ENCODE measurements at places on chromosomes 7 and 10. TPM values are rescaled to one million over a fixed set of nuclear protein-coding genes. Genes with fewer than 3 reads are reported as not detected.
A peak's percentile ranks its signal among the peaks of the same experiment; 100 is the strongest.

GRCh38 chr10:4481192-4481591 lies 344.8 kb upstream of the AKR1E2 start:
- no peak for DNase-seq

GRCh38 chr10:33273295-33274002 lies 61.0 kb downstream of the NRP1 start:
- peak; percentile 91 for DNase-seq

DNA sequence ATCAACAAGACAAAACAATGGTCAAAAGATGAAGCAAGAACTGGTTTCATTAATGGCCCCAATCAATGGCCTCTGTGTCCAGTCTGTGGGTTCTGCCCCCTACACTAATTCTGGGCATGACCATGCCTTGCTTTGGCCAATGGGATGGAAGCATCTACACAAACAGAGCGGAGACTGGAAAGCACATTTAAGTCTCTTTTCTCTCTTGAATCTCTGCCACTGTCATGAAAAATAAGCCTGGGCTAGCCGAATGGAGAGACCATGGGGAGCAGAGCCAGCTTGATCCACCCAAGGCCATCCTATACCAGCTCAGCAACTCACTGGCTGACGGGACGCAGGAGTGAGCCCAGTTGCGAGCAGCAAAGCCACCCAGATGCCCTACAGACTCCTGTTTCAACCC lies 30.9 kb downstream of the ANKRD16 start:
- no peak for DNase-seq

GRCh38 chr7:26898891-26899290 lies 34.5 kb upstream of the SKAP2 start:
- DNase-seq, result no peak

DNA sequence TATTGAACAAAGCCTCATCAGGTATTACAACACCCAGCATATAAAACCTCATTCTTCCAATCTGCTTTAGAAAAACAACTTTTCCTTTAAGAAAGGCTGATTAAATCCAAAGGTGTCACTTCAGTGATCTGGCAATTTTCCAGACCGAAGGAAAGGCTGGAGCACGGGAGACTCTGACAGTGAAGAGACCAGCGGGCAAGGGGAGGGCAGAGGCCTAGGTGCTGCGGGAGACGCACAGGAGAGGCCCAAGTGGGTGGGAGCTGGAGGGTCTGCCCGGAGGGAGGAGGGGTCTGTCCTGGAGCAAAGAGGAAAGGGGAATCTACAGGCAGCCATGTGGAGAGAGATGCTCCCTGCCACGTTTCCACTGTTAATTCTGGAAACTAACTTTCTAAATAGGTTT lies 24.3 kb upstream of the PPP2R2D start:
- DNase-seq, result no peak

- DNase-seq, result no peak
These were observed 12.2 kb upstream of the SVIL start for GRCh38 chr10:29646960-29647461.

DNA sequence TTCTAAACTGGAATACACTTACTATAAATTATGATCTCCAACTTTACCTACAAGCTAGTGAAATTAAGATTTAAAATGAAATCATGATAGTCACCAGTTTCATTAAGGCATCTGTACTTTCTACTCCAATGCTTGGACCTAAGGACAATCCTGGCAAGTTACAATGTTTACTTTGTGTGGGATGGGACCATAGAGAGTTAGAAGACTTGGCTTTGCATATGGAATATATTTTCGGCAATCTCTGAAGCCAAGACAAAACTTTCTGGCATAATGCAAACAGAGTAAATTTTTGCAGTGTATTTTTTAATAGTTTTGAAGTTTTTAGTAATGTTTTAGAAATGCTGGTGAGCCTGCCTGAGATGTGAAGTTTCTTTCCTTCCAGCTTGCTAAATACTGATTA lies 248.9 kb downstream of the ABCA13 start:
- DNase-seq, result no peak

DNA sequence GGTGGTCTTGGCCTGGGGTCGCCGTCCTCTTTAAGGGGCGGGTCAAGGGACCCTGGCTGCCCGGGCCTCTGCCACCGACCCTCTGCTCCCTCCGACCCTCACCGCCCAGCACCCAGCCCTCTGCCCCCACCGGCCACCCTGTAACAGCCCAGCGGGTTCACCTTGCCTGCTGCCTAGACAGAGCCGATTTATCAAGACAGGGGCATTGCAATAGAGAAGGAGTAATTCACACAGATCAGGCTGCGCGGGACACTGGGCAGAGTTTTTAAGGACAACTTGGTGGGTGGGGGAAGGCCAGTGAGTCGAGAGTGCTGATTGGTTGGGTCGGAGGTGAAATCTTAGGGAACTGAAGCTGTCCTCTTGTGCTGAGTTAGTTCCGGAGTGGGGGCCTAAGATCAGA lies 779 bp upstream of the ADCK2 start:
- no peak for DNase-seq

GRCh38 chr7:122161628-122162027 lies 17.6 kb upstream of the AASS start:
- DNase-seq, result no peak

GRCh38 chr10:31153692-31154091 lies 122.0 kb upstream of the ZNF438 start:
- no peak for DNase-seq

GRCh38 chr7:102287111-102287980 lies 678 bp downstream of the SH2B2 start:
- no peak for DNase-seq

DNA sequence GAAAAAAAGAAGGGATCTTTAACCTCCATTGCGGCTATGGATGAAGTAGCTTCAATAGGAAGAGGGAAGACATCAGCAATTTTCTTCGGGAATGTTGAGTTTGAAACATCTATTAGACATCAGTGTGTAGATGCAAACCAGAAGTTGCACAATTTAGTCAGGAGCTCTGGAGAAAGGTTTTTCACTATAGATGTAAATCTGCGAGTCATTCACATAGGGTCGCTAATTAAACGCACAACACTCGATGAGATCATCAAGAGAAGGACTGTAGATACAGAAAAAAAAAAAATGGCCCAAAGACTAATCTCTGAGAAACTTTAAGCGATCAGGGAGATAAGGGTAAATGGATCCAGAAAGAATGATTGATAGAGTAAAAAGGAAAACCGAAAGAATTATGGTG lies 61.7 kb upstream of the TES start:
- DNase-seq, result no peak

- DNase-seq, result peak; percentile 24
These were observed 24.7 kb downstream of the EN2 start for GRCh38 chr7:155482511-155483183.

DNA sequence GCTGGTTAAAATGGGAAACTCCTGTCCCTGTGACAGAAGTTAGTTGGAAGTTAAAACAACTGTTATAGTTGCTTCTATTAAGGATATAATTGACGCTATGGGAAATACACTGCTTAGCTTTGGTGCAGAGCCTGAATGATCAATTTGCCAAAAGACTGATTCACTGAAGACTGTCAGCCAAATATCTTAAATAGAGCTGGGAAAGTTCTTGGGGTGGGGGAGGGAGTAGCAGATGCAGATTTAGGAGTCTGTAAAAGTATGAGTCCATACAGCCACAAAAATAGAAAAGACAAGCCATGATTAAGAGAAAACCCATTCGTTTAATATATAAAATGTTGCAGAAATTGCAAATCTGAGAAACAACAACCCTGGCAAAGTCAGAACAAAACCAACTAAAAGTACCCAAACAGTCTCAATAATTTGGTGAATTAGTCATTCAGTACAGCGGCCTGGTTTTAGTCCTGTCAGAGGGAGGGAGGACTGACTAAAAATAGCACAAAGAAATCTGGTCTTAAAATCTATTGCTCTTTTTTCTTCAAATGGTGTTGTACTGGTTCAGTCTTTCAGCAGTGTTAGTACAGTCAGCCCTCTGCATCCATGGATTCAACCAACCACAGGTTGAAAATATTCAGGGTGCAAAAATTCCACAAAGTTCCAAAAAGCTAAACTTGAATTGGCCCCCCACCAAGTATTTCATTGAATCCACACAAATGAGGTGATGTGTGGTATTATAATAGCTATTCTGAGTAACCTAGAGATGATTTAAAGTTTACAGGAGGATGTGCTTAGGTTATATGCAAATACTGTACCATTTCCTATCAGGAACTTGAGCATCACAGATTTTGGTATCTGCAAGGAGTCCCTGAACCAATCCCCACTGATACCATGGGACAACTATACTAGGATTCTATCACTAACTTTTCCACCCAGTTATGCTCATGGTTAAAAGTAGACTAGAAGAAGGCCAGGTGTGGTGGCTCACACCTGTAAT lies 30.0 kb downstream of the STK17A start:
- DNase-seq, result no peak

GRCh38 chr7:51847461-51848134 lies 531.0 kb upstream of the COBL start:
- no peak for DNase-seq

DNA sequence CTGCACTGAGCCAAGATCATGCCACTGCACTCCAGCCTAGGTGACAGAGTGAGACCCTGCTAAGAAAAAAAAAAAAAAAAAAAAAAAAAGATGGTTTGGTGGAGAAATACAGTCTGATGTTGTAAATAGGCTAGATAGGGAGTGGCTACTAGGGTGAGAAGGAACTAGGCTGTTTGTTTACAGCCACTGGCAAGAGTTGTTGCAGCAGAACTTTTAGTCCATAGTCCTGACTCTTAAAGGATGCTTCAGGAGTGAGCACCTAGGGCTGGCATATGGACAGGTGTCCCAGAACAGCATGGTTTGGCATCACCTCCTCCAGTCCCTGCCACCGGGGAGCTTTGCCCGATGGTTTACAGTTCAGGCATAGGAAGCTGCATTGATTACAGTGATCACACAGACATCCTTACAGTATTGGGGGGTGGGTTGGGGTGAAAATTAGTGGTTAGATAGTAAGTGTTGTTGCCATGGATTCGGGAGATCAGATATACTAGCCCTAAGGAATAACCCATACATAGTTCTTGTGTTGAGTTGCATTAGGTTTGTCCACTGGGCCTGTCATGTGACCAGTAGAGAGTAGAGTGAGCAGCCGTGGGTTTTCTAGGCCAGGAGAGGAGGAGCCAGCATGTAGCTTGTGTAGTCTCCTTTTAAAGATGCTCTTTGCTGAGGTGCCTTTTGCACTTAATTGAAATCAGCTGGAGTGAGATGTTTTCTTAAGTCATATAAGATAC lies 35.9 kb downstream of the ZRANB1 start:
- DNase-seq, result no peak

DNA sequence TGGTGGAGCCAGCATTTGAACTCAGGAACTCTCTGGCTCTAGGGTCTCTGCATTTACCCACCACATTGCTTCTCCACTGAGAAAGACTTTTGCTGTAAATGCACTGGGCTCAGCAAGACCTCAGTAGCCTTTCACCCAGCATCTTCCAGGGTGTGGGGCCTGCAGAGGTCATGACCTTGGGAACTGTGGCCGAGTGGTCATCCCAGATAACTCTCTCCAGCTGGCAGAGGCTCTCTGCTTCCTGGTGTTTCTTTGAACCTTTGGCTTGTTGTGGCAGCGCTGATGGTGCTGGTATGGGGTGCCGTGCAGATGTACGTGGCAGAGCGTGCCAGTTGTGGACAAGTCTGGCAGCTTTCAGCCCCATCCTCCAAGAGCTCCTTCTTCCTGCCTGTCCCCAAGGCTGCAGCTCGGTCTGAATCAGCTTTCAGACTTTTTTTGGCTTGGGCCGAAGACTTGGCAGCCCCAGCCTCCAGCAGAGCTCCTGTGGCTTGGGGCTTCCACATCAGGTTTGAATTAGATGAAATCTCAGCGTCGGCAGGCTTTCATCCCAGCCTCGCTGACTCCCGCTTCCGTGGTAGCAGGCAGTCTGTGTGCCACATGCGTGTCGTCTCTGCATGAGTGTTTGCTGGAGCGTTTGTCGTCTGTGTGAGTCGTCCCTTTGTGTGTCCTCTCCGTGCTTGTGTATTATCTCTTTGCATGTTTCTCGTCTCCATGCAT lies 21.5 kb downstream of the ADAMTS14 start:
- DNase-seq, result no peak

FAM237B gene
- total RNA-seq, result not detected

PLEKHS1 gene
- total RNA-seq, result not detected

TMEM225B gene
- total RNA-seq, result not detected

PALD1 gene
- 5.3 TPM for total RNA-seq

FAM131B gene
- total RNA-seq, result 0.19 TPM

RASSF4 gene
- 47.5 TPM for total RNA-seq

CAMK2B gene
- 149 TPM for total RNA-seq

TAS2R3 gene
- total RNA-seq, result 0.35 TPM
